CD4-positive, alpha-beta T cell treated with Interleukin-4 for 4 hours (primary cell): ENCODE measurements at places on chromosomes 5 and 9.

GRCh38 chr9:109817846-109818472, 38.0 kb downstream of the PALM2AKAP2 start:
- peak; percentile 26 for DNase-seq

GRCh38 chr9:16003785-16004184, 450.9 kb downstream of the CCDC171 start:
- no peak for DNase-seq

- no peak for DNase-seq
These were observed 19.1 kb upstream of the QSOX2 start for GRCh38 chr9:136264441-136265405.

GRCh38 chr9:69145144-69145715, 28.8 kb upstream of the TJP2 start:
- DNase-seq = no peak

DNA sequence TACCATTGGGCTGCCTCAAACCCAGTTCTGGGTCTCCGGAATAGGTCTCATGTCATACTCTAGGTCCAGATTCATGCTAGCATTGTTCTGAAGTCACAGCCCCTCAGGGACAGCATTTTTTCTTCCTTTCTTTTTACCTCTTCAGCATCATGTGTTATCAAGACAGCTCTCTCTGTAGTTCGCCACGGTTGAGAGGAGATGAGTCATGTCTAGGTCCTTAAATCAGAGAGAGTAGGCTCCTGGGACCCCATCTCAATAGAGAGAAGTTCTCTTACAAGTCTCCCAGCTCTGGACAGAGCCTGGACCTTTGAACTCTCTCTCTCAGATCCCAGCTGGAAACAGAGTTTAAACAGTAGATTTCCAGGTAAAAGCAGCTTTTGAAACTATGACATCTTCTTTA, 332.4 kb upstream of the CD180 start:
- no peak for DNase-seq

- no peak for DNase-seq
These were observed 139.8 kb downstream of the NPR3 start for GRCh38 chr5:32850817-32851496.

GRCh38 chr5:53739111-53739510, 178.7 kb downstream of the NDUFS4 start:
- no peak for DNase-seq

DNA sequence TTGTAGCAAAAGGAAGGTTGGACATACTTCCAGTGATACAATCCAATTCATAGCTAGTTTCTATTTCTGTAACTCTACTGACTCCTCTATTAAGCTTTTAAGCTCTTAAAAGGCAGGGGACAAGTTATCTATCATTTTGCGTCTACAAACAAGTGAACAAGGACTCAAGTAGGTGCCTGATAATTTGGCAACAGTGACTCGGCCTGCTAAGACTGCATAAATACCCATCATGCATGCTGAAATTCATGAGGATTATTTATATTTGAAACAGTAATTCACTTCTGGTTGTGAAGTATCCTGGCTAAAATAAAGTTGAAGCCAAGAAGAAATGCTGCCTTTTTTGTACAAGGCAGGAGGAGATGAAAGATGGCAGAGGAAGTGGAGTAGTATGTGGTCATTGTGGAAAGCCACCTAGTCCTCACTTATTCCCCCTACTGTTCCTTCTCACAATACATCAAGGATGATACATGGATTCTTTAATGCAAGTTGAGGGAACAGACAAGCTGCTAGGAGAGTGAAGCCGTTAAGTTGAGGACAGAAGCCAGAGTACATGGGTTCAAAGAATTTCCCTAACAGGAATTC, 74.0 kb downstream of the MRPS27 start:
- no peak for DNase-seq
